ENCODE measurements at places on chromosomes 3 and 15.

DNA sequence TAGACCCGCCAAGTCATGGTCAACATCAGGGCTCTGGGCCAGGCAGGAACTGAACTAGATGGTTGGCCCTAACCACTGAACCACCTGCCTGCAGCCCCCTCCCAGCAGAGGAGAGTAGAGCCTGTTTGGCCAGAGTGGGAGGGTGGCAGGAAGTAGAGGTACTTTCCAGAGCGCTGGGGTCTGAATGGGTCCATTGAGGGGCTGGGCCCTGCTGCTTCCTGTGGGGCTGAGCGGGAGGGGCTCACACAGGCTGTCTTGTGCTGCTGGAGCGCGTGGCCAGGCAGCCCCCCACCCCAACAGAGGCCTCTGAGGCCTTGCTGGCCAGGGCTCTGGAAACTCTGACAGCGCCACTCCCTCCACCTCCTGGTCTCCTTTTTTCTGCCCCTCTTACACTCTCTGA, 17.4 kb downstream of the CSPG4 start:
- no peak for DNase-seq

DNA sequence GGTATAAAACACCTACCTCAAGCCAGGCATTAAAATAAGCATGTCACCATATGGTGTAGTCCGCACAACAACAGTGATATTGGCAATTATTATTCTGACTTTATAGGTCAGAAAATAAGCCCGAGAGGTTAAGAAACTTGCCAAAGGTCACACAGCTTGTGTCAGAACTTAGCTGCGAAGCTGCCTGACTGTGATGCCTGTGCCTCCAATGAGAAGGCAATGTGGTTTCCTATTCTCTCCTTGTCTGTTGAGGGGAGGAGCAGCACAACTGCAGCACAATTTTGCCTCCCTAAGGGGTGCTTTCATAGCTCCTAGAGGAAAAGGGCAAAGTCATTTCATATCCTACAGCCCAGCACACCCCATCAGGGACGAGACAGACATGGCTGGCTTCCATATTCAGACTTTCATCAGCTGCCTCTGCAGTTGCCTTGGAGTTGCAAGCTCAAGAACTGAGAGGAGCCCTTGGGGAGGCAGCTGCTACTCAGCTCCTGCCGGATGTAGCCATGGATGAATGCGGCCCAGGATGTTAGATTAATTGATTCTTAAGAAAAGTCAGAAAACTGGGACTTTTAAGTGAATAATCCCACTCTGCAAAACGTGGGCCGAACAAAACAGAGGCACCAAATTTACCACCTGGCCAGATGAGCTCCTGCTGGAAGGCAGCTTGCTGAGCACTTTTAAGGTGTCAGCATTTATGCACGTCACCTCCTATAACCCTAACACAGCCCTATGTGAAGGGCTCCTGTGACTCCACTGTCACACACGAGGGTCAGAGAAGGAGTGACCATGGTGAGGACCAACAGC, 38.5 kb downstream of the MYO5C start:
- DNase-seq, result no peak

- no peak for DNase-seq
Observed at GRCh38 chr3:132464066-132464465, 46.8 kb downstream of the DNAJC13 start.

GRCh38 chr3:146928421-146929059, 323.4 kb upstream of the PLSCR5 start:
- DNase-seq, result no peak

DNA sequence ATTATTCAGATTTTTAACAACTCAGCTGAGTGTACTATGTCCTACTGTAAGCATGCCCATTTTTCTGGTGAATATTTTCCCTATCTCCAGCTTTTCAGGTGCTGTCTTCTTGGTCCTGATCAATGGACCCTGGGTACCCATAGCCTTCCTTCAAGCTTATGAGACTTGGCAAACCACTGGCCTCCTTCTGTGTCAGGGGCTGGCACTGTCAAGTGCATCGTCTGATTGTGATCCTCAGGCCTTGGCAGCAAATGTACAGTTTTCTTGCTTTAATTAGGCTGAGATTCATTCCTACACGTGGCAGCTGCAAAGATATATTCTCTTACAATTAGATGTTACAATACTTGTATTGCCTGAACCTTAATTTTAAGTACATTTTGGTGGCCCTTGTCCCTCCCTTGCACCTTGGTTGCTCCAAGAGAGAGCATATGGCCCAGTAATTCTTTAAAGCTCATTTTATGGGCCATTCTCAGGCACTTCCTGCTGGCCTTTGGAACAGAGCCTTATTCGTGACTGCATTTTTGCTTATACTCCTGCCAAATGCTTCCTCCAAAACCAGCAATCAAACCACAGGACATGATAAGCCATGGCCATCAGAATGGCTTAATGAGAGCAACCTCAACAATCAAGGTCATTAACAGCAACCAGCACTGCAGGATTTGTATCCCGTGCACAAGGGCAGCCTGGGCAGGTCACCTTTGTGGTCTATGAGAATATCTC, 179.9 kb downstream of the CNTN6 start:
- DNase-seq, result no peak

DNA sequence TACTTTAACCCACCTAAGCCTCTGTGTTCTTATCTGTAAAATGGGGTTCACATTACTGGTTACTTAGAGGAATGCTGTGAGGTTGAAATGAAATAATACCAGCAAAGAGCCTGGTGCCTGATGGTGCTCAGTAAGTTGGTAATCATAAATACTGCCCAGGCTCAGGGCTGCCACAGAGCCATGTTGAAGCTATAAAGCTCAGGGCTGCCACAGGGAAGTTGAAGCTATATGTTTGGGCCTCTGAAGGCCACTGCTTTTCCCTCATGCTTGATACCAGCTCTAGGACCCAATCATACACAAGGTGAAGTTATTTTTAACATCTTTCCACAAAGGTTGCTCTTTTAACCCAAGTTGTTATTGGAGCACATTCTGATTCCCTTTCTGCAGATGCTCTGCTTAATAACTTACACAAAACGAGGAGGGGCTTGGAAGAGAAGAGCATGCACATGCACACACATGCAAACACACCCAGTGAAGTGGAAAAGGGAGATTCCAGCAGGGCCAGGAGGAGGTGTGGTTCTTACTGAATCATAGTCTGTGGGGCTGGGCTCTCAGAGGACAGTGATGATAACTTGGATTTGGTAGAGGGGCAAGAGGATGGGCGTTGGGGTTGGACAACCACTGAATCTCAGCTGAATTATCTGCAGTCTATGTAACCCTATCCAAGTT, 17.4 kb downstream of the PARP14 start:
- DNase-seq, result no peak

DNA sequence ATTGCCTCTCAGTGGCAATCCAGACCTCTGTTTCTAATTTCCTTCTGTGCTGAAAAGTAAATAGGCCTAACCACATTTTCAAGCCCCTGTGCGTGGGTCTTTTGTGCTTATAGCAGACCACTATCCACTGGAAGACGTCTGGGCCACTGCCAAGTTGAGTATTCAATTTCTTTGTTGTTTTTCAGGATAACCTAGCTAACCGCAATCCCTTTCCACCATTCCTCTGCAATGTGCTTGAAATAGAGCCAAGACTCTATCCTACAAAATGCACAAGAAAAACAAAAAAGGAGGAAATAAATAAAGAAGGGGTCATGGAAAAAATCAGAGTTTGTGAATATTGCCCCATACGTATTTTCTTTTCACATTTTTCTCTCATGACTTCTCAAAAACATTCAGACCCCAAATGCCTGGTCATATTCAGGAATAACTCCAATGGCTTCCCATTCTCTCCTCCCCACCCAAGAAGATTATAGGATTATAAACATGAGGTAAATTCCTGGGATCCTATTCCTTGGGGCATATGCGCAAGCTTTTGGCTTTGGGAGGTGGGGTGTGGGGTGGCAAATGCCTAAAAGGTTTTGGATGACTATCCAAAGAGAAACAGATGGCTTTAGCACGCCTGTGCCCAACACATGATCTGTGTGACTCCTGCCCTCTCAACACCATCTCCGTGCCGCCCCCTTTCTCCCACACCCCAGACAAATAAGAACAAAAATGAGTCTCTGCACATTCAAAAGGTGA, 217.9 kb upstream of the THBS1 start:
- DNase-seq, result no peak

- no peak for DNase-seq
Observed at GRCh38 chr3:100561459-100562158, 47.8 kb upstream of the ADGRG7 start.

DNA sequence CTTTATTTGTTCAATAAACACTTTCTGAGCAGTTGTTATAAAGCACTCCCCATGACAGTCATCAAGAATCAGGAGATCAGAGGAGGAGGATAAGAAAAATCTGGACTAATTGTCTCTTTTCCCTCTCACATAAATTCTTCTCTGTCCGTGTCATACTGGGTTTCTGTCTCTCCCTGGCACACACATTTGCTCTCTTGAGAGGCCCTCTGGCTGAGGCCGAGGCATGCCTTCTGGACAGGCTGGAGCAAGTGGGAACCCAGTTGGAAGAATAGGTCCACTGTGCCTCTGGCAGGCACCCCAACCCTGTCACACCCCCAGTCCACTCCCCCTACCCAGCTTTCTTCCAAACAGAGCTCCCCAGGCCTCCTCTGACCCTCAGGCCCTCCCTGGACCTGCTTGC, 315.8 kb downstream of the UACA start:
- no peak for DNase-seq

GRCh38 chr3:45580112-45580765, 14.3 kb upstream of the LIMD1 start:
- no peak for DNase-seq

Data from activated CD4-positive, alpha-beta T cell treated with anti-CD3 and anti-CD28 coated beads for 4 hours (primary cell).